ENCODE measurements at places on chromosomes 7 and 10. TPM values are rescaled to one million over a fixed set of nuclear protein-coding genes. Genes with fewer than 3 reads are reported as not detected.

The AKR1C8 gene
- not detected for total RNA-seq

The PNLIPRP1 gene
- total RNA-seq, result not detected

The TET1 gene
- total RNA-seq, result 3.1 TPM

The KCNMA1 gene
- total RNA-seq, result 2.2 TPM

The PLXNA4 gene
- 17.6 TPM for total RNA-seq

The DRGX gene
- not detected for total RNA-seq

The LRRC17 gene
- 2.1 TPM for total RNA-seq

The ELAPOR2 gene
- total RNA-seq, result 6.4 TPM

The COMTD1 gene
- 32.3 TPM for total RNA-seq

The MYO3A gene
- not detected for total RNA-seq

The VAX1 gene
- not detected for total RNA-seq

- no peak for DNase-seq
Measured at GRCh38 chr10:78714225-78714624, 354.5 kb upstream of the ZMIZ1 start.

GRCh38 chr7:114759347-114760062 lies 162.4 kb upstream of the MDFIC start:
- no peak for DNase-seq

DNA sequence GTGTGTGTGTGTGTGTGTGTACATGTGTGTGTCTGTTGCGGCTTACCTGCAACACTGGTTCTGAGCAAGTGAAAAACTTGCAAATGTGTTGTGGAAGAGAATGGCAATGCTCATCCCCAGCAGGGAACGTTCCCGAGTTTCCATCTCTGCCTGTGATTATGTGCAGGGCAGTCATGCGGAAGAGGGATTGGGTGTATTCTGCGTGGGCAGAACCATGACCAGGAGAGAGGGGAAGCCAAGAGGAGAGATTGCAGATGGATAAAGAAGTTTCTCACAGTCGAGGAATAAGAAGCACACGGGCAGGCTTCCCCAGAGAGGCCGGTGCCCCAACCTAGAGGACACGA lies 99.9 kb downstream of the CTBP2 start:
- DNase-seq, result no peak

- DNase-seq, result no peak
Measured at GRCh38 chr7:156206174-156206573, 393.9 kb upstream of the SHH start.

GRCh38 chr7:29190349-29191045 lies 4.1 kb upstream of the CHN2 start:
- no peak for DNase-seq

DNA sequence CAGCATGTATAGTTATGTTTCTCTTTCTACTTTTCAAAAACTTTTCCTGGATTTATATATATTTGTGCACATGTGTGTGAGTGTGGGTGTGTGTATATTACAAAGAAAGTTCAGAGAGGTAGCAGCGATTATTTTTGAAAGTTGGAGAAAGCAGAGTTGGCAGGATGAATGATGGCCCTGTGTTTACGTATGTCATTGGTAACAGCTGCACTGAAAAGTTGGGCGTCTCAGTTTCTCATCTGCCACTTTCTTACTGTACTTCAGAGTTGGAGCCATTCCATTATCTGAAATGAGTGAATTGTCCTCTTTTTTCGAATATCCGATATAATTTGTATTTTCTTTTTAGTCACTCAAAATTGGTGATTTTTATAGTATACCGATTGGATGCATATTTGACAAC lies 172.2 kb downstream of the CDK14 start:
- DNase-seq, result no peak

DNA sequence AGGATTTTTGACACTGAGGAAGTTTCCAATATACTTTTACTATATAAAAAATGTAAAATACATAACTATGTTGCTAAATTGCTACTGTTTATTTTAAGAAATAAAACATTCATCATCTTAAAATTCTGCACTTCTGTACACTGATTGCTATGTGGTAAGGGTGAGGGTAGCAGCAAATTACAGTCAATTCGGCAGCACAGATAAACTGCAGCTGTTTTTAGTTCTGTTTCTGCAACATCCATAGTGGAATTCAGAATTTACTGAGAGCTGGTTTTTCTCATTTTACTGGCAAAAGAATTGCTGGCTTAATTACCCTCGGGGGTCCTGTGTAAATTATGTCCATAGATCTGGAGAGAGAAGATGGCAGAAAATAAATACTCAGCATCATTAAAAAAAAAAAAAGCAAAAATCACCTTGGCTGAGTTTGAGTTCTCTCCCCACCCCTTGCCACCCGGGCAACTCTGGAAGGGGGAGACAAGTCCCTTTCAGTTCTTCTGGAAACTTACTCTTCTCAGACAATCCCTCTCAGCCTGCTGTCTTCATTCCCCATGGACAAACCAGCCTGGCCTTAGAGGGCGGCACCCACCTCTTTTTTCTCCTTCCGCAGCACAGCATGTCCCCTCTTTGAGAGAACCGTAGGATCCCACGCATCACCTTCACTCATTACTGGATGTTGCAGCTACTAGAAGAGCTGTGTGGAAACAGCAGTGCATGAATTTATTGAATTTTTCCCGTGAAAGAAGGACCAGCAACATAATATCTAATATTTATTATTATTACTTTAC lies 501.1 kb upstream of the CELF2 start:
- no peak for DNase-seq

DNA sequence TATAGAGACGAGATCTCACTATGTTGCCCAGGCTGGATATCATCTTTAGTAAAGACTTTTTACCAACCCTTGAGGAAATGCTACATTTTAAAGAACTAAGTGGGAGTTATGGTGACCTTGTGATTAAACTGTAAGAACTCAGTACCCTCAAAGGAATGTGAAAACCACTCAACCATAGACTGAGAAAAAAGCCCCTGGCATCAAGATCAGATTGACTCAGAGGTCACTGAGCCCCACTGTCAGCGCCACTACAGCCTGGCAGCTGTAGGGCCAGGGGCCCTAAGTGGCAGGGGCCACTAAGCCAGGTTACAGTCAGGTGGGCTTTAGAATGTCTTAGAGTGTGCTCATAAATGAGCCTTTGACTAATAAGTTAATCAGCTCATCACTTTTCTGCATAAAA lies 55.9 kb downstream of the APBB1IP start:
- DNase-seq, result no peak

DNA sequence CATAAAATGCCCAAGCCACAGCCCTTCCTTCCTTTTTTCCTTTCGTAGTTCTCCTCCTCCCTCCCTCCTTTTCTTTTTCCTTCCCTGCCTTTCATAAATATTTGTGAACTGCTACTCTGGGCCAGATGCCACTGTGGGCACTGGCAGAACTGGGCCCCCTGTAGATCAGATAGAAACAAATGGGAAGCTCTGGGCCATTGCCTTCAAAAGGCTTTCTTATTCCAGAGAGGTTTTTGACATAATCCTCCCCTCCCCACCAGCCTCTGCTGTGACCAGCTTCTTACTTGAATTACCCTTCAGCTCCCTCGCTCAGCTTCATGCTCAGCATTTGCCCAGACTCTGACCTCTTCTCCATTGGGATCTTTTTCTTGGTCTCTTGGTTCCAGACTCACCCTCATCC lies 886.8 kb downstream of the LRMDA start:
- peak; percentile 33 for DNase-seq

DNA sequence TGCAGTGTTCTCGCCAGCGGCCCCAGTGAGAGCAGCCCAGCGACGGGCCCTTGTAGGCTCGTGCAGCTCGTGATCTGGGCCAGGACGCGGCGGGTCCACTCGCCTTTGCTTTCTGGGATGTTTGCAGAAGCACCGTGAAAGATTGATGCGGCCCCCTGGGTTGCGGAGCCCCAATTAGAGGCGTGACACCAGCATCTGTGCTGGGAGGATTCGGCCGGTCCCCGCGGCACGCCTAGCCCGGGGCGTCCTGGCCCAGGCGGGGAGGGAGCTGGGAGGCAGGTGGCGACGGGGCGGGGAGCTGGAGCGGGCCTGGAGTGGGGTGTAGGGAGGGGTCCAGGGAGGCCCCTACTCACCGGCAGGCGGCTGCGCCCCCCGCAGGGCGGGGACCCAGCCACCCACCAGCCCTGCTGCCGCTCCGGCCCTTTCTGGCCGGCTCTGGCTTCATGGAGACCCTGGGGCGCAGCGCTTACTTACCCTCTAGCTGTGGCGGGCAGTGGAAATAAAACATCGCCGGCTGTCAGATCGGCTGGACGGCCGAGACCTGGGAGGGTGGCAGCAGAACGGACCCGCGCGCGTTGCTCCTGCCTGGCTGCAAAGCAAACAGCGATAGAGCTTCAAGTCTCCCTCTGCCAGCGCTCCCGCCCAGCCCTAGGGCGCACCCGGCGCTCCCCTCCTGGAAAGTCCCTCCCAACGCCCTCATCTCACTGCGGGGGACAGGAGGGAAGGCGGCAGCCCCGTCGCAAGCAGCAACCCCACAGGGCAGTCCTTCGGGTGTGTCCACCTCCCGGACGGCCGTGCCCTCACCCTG lies 752 bp downstream of the DRGX start:
- no peak for DNase-seq

GRCh38 chr10:129963641-129964501 lies at the start of gene EBF3:
EBF3 (minus strand) TSS chr10:129964274; CDS start chr10:129963768, 506 bp downstream.
- DNase-seq, result peak; percentile 93

DNA sequence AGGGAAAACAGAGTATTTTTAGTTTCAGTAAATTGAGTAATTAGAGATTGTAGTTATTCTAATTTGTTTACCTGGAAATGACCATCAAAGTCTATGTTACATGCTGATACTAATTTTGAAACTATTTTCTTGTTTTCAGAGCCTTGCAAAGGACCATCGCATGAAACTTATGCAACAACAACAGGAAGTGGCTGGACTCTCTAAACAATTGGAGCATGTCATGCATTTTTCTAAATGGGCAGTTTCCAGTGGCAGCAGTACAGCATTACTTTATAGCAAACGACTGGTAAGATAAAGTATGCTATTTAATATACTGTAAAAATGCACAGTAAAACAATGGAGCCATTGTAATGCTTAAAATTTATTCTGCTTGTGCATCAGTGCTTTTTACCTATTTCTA lies 78.5 kb downstream of the TRIM24 start:
- no peak for DNase-seq

GRCh38 chr10:61024151-61024855 lies 80.3 kb upstream of the RHOBTB1 start:
- DNase-seq, result no peak

DNA sequence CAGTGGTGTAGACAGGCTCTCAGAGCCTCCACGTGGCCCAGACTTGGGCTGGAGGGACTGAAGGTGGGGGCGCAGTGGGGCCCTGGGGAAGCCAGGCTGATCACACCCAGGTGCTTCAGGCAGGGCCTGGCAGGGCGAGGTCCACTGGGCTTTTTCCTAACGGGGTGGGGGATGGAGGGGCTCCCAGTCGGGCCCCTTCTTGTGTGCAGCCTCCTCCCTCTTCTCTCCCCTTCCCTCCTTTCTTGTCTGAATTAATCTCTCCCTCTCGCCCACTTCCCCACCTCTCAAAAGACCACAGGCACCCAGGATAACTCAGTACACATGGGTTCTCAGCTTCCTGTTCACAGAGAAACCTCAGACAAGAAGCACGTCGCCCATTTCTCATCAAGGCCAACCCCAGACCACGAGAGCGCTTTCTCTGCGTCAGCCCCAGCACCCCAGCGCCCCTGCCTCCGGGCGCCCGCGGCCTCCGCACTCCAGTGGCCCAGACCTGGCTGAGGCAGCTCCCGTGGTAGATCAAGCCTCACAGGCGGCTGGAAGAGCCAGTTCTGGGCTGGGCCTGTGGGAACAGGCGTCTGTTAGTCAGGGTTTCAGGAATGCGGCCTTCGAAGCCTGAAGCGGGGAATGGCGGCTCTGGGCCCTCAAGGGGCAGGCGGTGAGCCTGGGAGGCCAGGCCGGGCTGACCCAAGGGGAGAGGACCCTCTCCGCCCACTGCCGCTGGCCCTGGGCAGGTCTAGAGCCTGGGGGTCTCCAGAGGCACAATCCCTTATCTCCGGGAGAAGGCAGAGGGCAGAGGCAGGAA lies 50.6 kb downstream of the PWWP2B start:
- DNase-seq, result peak; percentile 69

DNA sequence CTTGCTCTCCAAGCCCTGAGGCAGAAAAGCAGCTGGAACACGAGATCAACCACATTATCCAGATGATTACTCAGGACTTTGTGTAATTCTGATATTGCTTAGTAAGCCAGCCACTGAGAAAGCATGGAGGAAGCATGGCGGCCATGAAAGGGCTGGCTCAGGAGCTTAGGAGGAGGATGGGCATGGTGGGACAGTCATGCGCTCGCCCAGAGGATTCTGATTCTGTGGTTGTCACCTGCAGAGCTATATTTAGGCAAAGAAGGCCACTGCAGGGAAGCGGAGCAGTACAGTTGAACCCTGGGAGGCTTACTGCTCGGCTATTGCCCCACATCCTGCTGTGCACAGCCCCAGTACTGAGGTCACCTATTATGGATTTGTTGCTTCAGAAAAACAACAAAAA lies 128.8 kb upstream of the DNAJB12 start:
- DNase-seq, result no peak

DNA sequence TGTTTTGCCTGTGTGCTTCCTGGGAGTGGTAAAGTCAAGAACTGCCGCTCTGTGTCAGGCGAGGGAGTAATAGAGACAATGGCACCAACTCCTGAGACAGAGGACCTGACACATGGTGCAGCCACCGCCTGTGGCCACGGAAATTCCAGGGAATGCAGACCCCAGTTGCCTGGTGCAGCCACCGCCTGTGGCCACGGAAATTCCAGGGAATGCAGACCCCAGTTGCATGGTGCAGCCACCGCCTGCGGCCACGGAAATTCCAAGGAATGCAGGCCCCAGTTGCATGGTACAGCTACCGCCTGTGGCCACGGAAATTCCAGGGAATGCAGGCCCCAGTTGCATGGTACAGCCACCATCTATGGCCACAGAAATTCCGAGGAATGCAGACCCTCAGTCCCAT lies 8.7 kb downstream of the DIP2C start:
- no peak for DNase-seq

DNA sequence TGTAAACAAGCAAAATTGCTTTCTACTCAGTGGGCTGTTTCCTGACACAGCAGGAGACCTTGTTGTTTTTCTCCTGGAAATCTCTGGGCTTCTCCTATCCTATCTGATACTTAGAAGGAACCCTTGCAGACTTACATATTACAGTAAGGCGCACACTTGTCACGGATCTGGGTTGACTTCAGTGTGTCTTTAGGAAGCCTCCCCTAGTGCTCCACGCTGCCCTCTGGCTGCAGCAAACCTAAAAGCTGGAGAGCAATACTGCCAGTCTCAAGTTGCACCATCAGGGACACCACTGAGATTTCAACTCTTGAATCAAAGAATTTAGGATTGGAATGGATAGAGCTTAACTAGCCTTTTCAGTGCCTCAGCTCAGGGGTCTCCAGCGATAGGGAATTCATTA lies 495.3 kb downstream of the LRMDA start:
- DNase-seq, result no peak
